ENCODE measurements at places on chromosomes 3 and 15.

DNA sequence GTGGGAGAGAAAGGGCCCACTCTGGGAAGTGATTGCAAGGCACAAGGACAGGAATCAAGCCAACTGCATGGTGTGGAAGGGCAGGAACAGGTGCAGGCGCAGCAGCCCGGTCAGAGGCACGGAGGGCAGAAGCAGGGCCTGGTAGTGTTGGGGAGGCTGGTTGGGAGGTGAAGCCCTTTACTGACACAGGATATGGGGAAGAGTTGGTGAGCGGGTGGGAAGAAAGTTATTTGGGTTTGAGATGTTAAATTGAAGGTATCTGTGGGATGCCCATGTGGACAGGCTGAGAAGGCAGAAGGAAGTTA is 83.6 kb upstream of the ABHD2 start:
- no peak for DNase-seq

DNA sequence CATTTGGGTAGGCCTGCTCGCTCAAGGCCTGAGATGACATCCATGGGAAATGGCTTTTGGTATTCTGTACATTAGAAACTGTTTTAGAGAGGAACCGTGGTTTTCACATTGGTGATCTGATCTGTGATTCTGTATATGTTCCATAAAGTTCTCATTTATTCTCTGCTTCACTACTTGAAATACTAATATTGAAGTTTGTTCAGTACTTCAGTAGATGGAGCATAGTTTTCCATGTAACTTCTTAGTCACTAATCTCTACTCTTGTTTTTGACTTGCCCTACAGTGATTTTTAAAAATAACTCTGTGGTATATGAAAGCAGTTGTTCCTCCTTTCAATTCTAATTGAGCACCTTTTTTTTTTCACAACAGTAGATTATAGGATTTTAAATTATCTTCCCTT is 66.5 kb downstream of the MBNL1 start:
- no peak for DNase-seq

DNA sequence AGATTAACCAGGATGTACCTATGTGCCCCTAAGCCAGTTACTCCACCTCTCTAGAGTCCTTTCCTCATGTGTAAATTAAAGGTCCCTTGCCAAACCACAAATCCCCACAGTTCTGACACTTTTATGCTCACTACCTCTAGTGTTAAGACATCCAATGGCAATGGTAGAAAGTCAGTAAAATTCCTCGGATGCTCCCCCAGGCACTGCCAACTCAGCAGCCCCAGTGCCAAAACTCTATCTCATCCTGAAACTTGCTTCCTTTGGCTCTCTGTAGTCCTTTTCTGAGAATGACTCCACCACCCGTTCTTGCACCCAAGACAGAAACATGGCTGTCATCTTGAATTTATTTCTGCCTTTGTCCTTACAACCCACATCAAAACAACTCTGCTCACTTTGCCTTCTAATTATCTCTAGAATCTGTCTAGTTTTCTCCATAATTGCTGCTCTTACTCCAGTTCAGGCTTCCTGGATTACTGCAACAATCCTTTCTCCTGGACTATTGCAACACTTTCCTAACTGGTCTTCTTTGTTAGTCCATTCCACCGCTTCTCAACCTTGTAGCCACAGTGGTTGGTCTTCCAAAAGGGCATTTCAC is 41.6 kb downstream of the MB21D2 start:
- no peak for DNase-seq

- DNase-seq: no peak
Observed at GRCh38 chr3:175430983-175431773, 572.0 kb downstream of the NAALADL2 start.

- no peak for DNase-seq
Observed at GRCh38 chr15:75151214-75152128, 50.2 kb upstream of the C15orf39 start.

- no peak for DNase-seq
Observed at GRCh38 chr3:132083159-132083558, 48.3 kb upstream of the CPNE4 start.

- DNase-seq: no peak
Observed at GRCh38 chr3:111650378-111651275, 55.5 kb upstream of the ZBED2 start.

DNA sequence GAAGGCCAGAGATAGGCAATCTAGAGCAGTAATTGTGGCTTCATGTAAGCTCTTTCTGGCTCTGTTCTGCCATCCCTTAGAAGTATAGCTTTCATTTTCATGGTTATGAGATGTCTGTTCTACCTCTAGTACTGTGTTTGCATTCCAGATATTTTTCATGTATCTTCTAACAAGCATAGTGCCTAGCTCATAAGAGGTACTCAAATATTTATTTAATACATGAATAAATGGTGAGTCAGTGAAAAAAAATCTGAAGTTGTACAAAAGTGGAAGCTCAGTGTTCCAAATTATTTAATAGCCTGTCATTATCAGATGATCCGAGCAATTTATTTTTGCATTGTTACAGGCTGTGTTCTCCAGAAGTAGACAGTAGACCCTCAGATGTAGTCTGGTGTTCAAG is 64.3 kb downstream of the OXSM start:
- no peak for DNase-seq

- no peak for DNase-seq
Observed at GRCh38 chr3:178718995-178719635, 182.9 kb downstream of the KCNMB2 start.

DNA sequence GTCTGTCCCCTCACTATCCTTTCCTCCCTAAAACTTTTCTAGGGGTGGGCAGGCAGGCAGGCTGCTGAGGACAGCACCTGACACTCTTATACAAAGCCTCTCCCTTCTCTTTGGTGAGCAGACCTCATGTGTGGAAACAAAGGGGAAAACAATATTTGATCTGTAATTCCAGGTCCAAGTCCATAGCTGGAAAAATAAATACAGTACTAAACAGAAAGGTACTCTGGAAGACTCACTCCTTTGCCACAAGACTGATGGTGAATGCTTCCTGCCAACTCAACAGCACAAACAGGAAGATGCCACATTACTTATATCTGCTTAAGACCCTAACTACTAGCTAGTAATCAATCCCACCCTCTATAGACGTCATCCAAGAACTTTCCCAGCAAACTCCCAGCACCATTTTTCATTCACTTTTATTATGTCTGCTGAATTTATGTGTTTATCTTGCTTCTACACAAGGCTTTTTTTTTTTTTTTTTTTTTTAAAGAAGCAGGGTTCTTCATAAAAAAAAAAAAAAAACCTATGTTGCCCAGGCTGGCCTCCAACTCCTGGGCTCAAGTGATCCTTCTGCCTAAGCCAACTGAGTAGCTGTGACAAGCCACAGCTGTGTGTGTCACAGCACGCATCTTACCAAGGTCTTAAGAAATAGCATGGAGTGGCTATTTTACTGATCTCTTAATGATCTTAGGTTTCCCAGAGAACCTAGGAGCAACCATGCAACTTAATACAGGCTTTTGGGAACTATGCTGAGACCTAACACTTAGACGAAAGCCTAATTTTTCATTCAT is 44.2 kb upstream of the CSPG5 start:
- no peak for DNase-seq

DNA sequence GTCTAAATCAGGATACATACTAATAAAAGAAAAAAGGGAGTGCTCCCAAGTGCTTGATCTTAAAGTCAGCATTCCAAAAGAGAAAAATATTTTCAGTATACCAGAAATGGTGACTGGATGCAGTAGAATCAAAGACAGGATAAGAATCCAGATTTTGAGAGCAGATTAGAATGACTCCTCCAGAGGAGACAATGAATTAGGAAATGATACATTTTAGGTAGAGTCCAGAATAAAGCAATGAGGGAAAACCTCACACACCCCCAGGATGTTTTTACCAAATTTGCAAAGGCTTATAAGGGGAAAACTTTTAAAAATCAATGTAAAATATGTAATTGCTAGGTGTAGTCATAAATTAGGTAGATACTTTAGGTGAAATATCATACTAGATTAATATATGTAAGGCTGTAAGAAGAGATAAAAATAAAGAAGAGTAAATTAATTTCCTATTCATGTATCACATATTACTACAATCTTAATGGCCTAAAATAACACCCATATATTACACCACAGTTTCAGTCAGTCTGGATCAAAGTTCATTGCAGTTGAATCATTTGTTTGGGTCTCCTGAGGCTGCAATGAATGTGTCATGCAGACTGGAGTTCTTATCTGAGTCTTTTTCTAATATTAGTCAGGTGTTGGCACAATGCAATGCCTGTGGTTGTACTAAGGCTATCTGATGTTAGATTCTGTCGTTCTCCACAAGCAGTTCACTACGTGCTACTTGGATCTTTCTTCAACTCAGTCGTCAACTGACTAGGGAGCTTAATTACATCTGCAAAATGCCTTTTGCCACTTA is 547.8 kb upstream of the EPHA6 start:
- DNase-seq: no peak

GRCh38 chr3:189903562-189904250 is 217.0 kb downstream of the P3H2 start:
- no peak for DNase-seq

DNA sequence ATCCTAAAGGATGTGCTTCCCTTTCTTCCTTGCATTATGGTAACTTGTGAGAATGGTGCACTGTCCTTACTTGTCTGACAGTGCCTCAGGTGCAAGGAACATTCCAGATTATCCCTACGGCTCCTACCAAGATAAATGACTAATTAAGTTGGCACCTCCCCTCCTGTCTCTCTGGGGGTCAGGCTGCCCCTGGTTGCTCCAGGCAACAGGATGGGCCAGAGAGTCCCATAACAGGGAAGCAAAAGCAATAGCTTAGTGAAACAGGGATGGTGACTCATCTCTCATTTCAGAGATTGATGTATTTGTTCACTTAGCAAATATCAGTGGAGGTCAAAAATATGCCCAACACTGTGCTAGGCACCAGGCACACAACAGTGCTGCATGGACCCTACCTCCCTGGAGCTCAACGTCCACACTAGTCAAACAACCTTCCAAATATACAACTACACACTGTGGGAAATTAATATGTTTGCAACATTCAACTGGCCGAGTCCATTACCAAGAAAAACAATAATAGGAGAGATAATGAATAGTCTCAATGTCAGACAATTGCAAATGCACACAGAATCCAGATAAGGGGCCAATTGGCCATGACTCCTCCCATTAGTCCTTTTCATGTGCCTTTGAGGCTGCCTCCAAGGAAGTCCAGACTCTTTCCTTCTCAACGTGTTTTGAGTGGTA is 249.0 kb downstream of the TLE3 start:
- DNase-seq: no peak

GRCh38 chr15:29476503-29477080 is 207.0 kb upstream of the NSMCE3 start:
- no peak for DNase-seq

DNA sequence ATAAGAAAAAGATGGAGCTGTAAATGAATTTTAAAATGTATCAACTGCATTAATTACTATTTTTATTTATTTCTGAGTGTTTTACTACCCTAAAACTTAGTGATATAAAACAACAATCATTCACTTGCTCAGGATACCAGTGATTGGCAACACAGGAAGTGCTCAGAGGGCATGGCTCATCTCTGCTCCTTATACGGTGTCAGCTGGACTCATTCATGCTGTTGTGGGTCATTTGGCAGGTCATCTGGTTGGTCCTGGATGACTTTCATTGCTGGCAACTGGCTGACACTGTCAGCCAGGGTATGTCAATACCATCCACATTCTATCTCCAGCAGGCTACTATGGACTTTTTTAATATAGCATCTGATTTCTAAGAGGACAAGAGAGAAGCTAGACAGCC is 689.6 kb upstream of the NECTIN3 start:
- DNase-seq: no peak

DNA sequence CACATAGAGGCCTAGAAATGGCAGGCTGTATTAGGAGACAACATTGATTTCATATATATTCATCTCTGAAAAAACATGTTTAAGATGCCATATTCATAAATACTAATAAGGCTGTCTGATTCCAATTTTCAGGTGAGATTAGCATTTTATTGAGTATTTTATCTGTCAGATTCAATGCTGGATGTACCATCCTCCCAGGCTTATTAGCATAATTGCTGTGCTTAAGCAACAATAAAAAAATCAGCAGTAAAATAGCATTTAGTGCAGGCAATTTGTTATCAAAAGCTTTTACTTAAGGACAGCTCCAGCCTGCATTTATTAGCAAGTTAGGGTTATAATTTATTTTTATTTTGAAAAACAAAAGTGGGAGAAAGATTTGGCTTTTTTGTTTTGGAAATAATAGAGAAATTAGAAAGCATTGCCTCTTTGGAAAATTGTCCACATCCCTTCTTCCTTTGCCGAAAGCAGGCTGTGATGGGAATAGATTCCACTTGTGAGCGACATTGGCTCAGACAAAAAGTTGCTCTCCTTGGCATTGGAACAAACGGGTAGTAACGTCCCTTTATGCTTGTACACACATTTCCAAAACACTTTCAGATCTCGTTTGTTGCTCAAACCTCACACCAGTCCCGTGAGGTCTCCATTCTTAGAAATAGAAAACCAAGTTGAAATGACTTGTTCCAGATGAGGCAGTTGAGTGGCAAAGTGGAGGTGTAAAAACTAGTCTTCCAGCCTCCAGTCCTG is 134.0 kb downstream of the LPP start:
- DNase-seq: no peak

- DNase-seq: no peak
Observed at GRCh38 chr3:141413391-141413790, 45.1 kb downstream of the ZBTB38 start.

GRCh38 chr15:99895956-99896311 is 162.7 kb upstream of the LYSMD4 start:
- no peak for DNase-seq

DNA sequence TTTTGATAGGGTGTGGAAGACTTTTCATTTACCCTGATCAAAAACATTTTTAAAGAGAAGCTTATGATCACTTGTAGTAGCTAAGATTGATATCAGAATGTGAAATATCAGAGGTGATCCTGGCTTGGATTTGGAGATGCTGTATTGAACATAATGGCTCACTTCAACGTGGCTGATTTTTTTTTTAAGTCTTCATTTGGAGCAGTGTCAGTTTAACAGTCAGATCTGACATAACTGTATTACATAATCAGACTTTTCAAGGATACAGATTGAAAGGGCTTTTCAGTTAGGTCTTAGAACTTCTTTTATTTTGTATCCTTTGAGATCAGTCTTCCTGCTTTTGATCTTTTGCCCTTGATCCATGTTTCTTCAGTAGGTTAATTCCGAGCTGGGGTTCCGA is 98.5 kb downstream of the ITPR1 start:
- no peak for DNase-seq

- no peak for DNase-seq
Observed at GRCh38 chr15:76994496-76994895, 430 bp upstream of the PSTPIP1 start.

- DNase-seq: no peak
Observed at GRCh38 chr3:158568784-158569183, 2.2 kb upstream of the MLF1 start.

GRCh38 chr3:146517684-146518435 is 26.5 kb downstream of the PLSCR1 start:
- no peak for DNase-seq

GRCh38 chr3:135809021-135809634 is 156.4 kb upstream of the PPP2R3A start:
- DNase-seq: no peak

GRCh38 chr3:23991683-23992628 is 46.9 kb downstream of the NR1D2 start:
- no peak for DNase-seq

Data from T-helper 17 cell (primary cell).